ENCODE measurements at places on chromosomes 4 and X. TPM values are rescaled to one million over a fixed set of nuclear protein-coding genes. Genes with fewer than 3 reads are reported as not detected.

GRCh38 chrX:123175366-123176122, 8.5 kb upstream of the GRIA3 start:
- no peaks in the 10 kb centered on the region for H3K36me3 ChIP-seq
- DNase-seq = no peak
- H3K4me1 ChIP-seq = no peaks in the 10 kb centered on the region
- H3K27ac ChIP-seq = no peak overlapping the region
- H3K4me3 ChIP-seq = no peak overlapping the region
- H3K27me3 ChIP-seq = no peaks in the 10 kb centered on the region

GRCh38 chr4:7759216-7759615, 180.4 kb downstream of the AFAP1 start:
- peaks cover 37% of the 10 kb centered on the region for H3K4me1 ChIP-seq
- no peaks in the 10 kb centered on the region for H3K27me3 ChIP-seq
- H3K27ac ChIP-seq = no peak overlapping the region
- no peaks in the 10 kb centered on the region for H3K36me3 ChIP-seq
- DNase-seq = no peak

DNA sequence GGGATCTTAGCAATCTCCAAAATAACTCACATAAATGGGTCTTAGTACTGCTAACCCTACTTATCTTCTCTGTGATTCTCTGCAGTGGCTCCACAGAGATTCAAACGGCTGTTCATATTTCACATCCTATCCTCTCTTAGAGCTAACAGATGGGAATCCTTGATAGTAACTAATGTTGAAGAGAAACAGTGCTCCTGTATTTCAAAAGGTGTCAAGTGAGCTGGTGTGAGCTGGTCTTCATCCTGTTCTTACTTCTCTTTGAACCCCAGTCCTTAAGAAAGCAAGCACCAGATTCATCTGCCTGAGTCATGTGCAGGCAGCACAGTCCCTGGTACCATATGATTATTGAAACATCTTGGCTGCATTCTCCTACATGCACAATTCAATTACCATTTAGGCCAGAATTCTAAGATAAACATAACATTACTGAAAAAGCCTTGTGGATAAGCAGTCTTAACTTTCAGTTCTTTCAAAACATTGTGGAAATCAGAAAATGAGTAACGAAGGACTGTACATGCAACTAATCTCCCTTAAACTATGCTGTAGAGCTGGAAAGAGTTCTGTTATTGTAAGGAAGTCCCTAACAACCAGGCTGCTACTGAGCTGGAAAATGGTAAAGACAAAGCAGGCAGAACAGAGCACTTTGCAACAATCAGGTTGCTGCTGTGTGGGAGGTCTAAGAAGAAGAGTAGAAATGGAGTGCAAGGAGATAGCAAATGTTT, 153.1 kb downstream of the NPNT start:
- H3K4me3 ChIP-seq = no peak overlapping the region
- H3K27ac ChIP-seq = no peak overlapping the region
- H3K4me1 ChIP-seq = no peaks in the 10 kb centered on the region
- H3K27me3 ChIP-seq = no peaks in the 10 kb centered on the region
- no peak for DNase-seq

DNA sequence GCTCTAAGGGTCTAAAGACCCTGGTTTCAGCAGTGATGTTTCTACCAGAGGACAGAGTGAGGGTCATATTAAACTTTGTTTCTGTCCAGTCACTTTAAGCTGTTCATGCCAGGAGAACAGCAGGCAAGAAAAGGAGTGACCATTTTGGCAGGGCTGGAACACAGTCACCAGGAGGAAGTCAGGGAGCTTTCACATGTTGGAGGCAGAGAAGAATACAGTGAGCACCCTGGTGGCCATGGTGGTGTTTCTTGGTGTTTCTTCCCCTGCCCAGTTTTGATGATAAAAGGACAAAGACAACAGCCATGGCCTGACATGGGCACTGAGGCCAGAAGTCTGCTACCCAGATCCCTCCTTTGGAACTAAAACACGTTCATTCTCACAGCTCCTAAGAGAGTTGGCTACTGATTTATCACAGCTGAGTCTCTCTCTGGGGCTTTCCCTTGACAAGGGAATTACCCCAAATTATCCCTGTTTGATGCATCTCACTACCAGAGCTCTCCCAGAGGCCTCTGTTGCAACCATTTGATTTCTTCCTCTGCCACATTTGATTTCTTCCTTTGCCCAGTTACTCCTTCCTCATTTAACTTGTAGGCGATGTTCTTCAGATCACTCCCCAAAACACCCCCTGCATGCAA, 106.4 kb upstream of the NWD2 start:
- H3K27me3 ChIP-seq = no peaks in the 10 kb centered on the region
- H3K36me3 ChIP-seq = no peaks in the 10 kb centered on the region
- H3K4me3 ChIP-seq = no peak overlapping the region

GRCh38 chrX:86002076-86002896, 45.1 kb downstream of the CHM start:
- no peaks in the 10 kb centered on the region for H3K36me3 ChIP-seq
- H3K27ac ChIP-seq = no peak overlapping the region
- H3K4me3 ChIP-seq = no peak overlapping the region
- no peaks in the 10 kb centered on the region for H3K27me3 ChIP-seq
- no peak for DNase-seq
- no peaks in the 10 kb centered on the region for H3K4me1 ChIP-seq

DNA sequence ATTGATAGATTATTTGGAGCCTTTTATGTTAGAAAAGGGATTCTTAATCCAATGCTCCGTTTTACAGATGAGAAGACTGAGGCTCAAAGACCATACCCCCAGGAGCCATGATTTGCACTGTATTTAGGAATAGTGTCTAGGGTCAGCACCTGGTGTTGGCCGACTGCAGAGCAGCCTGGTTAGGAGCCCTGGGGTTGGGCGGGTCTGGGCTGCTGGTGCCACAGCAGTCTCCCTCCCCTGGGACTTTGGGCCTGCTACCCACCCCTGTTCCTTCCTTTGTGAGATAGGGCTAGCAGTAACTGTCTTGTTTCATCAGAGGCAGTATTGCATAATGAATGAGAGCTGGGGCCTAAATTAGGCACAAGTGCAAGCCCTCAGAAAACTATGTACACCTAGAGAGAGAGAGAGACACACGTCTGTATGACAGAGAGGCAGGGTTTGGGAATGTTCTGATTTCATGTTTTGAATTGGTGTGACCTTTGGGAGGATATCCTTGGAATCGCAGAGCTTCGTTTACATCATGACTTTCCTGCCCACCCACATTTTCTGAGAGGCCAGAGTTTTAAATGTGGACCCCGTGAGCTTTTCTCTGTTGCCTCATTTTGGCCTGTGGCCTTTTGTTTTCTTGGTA, 111.7 kb downstream of the PTTG2 start:
- H3K27ac ChIP-seq = peak overlapping the region; percentile 77
- peaks cover 92% of the 10 kb centered on the region for H3K4me1 ChIP-seq
- H3K27me3 ChIP-seq = no peaks in the 10 kb centered on the region
- H3K4me3 ChIP-seq = no peak overlapping the region
- no peak for DNase-seq
- peaks cover 19% of the 10 kb centered on the region for H3K36me3 ChIP-seq

DNA sequence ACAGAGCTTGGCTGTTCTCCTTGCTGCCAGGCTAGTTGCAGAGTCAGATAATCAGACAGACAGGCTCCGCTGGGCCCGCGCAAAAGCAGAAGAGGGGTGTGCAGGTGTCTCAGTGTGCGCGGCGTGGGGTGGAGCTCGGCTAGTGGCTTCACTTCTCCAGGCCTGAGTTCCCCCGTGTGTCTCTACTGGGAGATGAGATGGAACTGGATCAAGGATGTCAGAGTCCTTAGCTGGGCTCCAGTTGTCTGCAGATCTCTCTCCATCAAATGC, 21.1 kb downstream of the HTRA3 start:
- no peak overlapping the region for H3K27ac ChIP-seq
- peaks cover 13% of the 10 kb centered on the region for H3K4me1 ChIP-seq
- no peaks in the 10 kb centered on the region for H3K27me3 ChIP-seq
- H3K36me3 ChIP-seq = peaks cover 68% of the 10 kb centered on the region

DNA sequence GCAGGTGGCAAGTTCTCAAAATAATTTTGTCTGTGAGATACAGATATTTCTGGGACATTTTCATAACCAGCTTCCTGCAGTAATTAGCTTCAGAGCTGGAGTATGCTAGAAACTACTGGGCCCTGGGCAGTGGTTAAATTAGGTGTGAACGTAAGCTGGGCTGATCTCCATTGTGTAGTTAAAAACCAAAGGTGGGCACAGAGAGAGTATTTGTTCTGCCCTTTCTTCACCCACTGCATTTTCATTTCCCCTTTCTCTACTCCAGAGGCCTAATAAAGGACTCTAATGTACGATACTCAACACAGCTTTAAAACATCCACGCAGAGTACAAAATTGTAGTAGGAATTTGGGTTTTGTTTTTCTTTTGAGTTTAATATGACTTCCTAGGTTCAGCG, 252.7 kb downstream of the SPRY1 start:
- no peaks in the 10 kb centered on the region for H3K36me3 ChIP-seq
- peak overlapping the region; percentile 70 for H3K27ac ChIP-seq
- peaks cover 33% of the 10 kb centered on the region for H3K4me1 ChIP-seq
- no peaks in the 10 kb centered on the region for H3K27me3 ChIP-seq
- no peak for DNase-seq

GRCh38 chr4:11252149-11252548, 176.5 kb downstream of the HS3ST1 start:
- peaks cover 6% of the 10 kb centered on the region for H3K27me3 ChIP-seq
- H3K36me3 ChIP-seq = no peaks in the 10 kb centered on the region
- H3K4me1 ChIP-seq = no peaks in the 10 kb centered on the region
- no peak for DNase-seq

The NAP1L3 gene
- total RNA-seq = 7.0 TPM

The CTAG1B gene
- not detected for total RNA-seq

The SLC30A9 gene
- 80.4 TPM for total RNA-seq

The HSFX4 gene
- total RNA-seq = not detected

The TMEM150C gene
- total RNA-seq = 13.6 TPM

Measured in left ventricle myocardium inferior (tissue), 1 donor.